Activated naive CD4-positive, alpha-beta T cell treated with anti-CD3 and anti-CD28 coated beads, Interleukin-2, amount 10 ng/mL, durations not matched to agents 7 days and 5 days (primary cell): ENCODE measurements at places on chromosomes 5 and 9.

DNA sequence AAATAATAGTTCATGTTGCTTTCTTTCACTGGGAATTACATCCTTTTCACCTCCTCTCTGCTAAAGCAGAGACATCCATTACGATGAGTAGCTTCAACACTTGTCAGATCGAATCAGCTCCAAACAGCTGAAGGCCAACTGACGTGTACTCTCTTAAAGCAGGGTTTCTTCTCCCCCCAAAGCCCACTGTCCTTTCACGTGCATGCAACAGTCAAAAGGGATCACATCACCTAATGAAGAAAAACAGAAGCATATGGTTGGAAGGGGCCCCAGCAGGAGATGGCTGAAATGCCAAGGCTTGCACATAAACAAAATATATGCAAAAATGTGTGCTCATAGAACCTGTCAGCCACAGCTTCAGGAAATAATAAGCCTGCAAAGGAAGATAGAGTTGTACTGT is 421.6 kb downstream of the ANXA1 start:
- no peak for DNase-seq

GRCh38 chr5:35094948-35095347 is 47.2 kb upstream of the AGXT2 start:
- DNase-seq, result no peak

GRCh38 chr5:68261569-68262065 is 46.1 kb downstream of the PIK3R1 start:
- no peak for DNase-seq

DNA sequence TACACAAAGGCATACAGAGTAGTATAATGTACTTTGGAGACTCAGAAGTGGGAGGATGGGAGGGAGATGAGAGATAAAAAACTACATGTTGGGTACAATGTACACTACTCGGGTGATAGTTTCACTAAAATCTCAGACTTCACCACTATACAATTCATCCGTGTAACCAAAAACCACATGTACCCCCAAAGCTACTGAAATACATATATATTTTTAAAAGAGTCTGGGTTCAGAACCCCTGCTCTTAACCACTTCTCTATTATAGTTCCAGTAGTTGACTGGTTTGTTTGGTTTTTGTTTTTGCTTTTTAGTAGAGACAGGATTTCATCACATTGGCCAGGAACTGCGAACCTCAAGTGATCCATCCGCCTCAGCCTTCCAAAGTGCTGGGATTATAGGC is 22.6 kb downstream of the SGTB start:
- DNase-seq, result no peak

DNA sequence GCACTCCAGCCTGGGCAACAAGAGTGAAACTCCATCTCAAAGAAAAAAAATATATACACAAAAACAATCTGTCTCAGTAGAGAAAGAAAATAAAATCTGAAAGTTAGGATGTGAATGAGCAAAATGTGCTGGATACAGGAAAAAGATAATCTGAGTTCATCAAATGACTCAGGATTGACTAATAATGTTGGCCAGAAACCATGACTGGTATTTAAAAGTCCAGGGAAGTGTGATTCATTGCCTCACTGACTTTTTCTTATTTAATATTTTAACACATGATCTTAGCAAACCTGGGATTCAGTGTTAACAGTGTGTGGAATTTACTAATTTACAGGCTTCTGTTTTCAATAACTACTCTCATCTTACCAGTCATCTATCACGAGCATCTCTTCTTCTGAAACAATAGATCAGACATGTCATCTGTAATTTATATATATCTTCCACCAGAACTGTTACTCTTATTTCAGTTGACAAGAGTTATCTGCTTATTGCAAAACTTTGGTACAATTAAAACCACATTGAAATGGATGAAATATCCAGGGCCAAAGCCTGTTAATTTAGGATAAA is 256.7 kb downstream of the CDH12 start:
- DNase-seq, result no peak
